ENCODE measurements at places on chromosomes 13 and 19. TPM values are rescaled to one million over a fixed set of nuclear protein-coding genes. Genes with fewer than 3 reads are reported as not detected.
A peak's percentile ranks its signal among the peaks of the same experiment; 100 is the strongest.

DNA sequence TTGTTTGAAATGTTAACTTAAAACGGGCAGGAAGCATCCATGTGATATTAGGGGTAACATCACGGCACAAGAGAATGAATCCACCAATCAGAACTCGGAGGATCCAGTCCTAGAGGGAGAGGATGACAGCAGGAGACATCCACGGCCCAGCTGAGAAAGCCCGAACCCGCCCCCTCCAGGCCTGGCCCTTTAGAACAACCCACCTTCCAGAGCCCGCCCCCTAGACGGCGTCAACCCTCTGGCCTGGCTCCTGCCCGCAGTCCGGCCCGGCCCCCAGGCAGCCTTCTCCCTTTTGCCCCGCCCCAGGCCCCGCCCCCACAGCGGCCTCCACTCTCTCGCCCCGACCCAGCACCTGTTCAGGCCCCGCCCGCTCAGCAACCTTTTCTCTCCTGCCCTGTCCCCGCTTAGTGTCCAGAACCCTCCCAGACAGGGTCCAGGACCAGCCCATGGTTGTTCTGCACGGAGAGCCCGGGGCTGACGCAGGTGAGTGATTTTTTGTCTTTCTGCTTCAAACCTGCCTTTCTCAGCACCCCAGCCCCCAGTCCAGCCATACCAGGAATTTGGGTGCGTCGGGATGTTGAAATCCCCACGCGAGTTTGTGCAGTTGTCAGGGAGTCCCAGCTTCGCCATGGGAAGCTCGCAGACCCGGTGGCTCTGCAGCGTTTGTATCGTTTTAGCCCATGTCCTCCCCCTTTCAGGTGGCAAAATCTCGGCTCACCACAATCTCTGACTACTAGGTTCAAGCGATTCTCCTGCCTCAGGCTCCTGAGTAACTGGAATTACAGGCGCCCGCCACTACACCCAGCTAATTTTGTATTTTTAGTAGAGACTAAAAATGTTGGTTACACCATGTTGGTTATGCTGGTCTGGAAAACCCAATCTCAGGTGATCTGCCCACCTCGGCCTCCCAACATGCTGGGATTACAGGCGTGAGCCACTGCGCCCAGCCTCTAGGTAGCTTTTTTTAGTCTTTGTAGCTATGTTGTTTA lies 16.1 kb downstream of the ZNF816 start:
- H3K27me3 ChIP-seq: no peaks in the 10 kb centered on the region
- no peak overlapping the region for H3K4me3 ChIP-seq
- H3K27ac ChIP-seq: no peak overlapping the region
- H3K4me1 ChIP-seq: no peaks in the 10 kb centered on the region
- H3K36me3 ChIP-seq: no peaks in the 10 kb centered on the region

- H3K4me3 ChIP-seq: no peak overlapping the region
- H3K36me3 ChIP-seq: no peaks in the 10 kb centered on the region
- H3K27ac ChIP-seq: no peak overlapping the region
- H3K4me1 ChIP-seq: no peaks in the 10 kb centered on the region
Measured at GRCh38 chr19:41577833-41578232, 1.9 kb downstream of the CEACAM21 start.

Gene NOVA2
- 2.2 TPM for total RNA-seq

DNA sequence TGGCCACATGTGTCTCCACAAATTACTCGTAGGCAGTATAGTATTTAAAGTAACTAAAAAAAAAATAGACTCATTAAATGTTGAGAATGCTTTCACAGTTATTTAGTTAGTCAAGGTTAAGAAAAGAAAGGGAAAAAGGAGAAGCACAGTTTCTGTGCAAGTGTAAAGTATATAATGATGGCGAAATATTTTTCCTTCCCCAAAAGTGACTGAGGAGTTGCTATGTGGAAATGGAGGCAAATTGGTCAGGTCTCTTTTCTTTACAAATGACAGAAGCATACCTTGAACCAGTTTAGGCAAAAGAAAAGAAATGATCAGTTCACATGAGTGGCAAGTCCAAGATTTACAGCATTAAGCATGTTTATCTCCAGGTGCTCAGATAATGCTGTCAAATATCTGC lies 18.0 kb downstream of the CSNK1A1L start:
- H3K27me3 ChIP-seq: no peaks in the 10 kb centered on the region
- no peaks in the 10 kb centered on the region for H3K4me1 ChIP-seq
- H3K27ac ChIP-seq: no peak overlapping the region

- H3K4me1 ChIP-seq: no peaks in the 10 kb centered on the region
- no peak overlapping the region for H3K27ac ChIP-seq
- H3K27me3 ChIP-seq: no peaks in the 10 kb centered on the region
- DNase-seq: no peak
- no peak overlapping the region for H3K4me3 ChIP-seq
- H3K36me3 ChIP-seq: no peaks in the 10 kb centered on the region
Measured at GRCh38 chr13:51342706-51343105, 3.2 kb downstream of the SERPINE3 start.

GRCh38 chr13:44298314-44298713 lies 75.3 kb upstream of the SERP2 start:
- no peaks in the 10 kb centered on the region for H3K27me3 ChIP-seq
- H3K36me3 ChIP-seq: no peaks in the 10 kb centered on the region
- H3K4me1 ChIP-seq: peaks cover 11% of the 10 kb centered on the region
- H3K27ac ChIP-seq: no peak overlapping the region

DNA sequence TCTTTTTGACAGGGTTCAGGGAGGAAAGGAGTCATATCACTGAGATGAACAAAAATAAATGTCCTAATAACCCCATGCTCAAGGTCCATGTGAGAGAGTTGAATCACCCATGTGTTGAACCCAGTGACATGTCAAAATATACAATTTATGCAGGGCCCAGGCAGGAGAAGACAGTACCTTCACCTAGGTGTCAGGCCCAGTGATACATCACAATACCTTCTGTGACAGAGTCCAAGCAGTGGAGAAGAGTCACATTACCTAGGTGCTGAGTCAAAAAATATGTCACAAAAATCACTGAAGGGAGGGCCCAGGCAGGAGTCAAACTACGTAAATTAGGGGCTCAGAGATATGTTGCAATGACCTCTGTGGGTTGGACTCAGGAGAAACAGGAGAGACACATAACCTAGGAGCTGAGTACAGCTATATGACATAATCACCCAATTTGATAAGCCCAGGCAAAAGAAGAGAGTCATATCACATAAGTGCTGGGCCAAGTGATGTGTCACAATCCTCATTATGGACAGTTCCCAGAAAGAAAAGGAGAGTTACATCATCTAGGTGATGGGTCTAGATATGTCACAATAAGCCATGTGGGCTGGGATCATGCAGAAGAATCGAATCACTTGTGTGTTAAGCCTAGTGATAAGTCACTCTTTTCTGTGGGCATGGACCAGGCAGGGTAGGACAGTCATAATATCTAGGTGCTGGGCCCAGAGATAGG lies 13.8 kb upstream of the ZNF724 start:
- H3K4me1 ChIP-seq: no peaks in the 10 kb centered on the region
- no peak overlapping the region for H3K4me3 ChIP-seq
- no peak for DNase-seq
- H3K36me3 ChIP-seq: no peaks in the 10 kb centered on the region
- no peak overlapping the region for H3K27ac ChIP-seq
- no peaks in the 10 kb centered on the region for H3K27me3 ChIP-seq

- H3K27me3 ChIP-seq: no peaks in the 10 kb centered on the region
- peaks cover 8% of the 10 kb centered on the region for H3K4me1 ChIP-seq
- no peak for DNase-seq
Measured at GRCh38 chr19:5803441-5803751, 1.5 kb upstream of the NRTN start.

- no peak overlapping the region for H3K27ac ChIP-seq
- DNase-seq: no peak
- H3K36me3 ChIP-seq: no peaks in the 10 kb centered on the region
- peaks cover 17% of the 10 kb centered on the region for H3K4me1 ChIP-seq
- H3K27me3 ChIP-seq: no peaks in the 10 kb centered on the region
- H3K4me3 ChIP-seq: no peak overlapping the region
Measured at GRCh38 chr13:110319774-110320509, 12.9 kb downstream of the COL4A2 start.

- DNase-seq: no peak
- H3K36me3 ChIP-seq: no peaks in the 10 kb centered on the region
- no peaks in the 10 kb centered on the region for H3K27me3 ChIP-seq
- no peak overlapping the region for H3K27ac ChIP-seq
- H3K4me3 ChIP-seq: no peak overlapping the region
Measured at GRCh38 chr13:66940113-66940512, 290.0 kb downstream of the PCDH9 start.

Gene MYDGF
- total RNA-seq: 28.6 TPM

- DNase-seq: no peak
- no peak overlapping the region for H3K27ac ChIP-seq
- no peak overlapping the region for H3K4me3 ChIP-seq
- H3K4me1 ChIP-seq: no peaks in the 10 kb centered on the region
Measured at GRCh38 chr13:99844421-99844820, 127.1 kb downstream of the ZIC5 start.

DNA sequence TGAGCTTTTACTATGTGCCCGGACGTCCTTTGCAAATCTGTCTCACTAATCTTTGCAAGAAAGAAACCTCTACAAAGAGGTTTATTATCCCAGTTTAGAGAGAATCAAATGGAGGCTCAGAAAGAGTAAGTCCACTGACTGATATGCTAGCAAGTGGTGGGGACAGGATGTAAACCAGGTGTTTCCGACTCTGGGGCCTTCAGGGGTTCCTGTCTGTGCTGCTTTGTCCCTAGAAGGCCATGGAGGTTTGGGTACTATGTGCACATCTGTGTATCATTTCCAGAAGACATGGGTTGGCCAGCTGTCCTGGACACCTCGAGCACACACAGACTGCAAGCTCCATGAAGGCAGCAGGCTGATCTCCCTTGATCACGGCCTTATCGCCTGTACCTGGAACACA lies 1.2 kb upstream of the KPTN start:
- no peak overlapping the region for H3K4me3 ChIP-seq
- no peaks in the 10 kb centered on the region for H3K36me3 ChIP-seq
- peaks cover 3% of the 10 kb centered on the region for H3K4me1 ChIP-seq
- no peak overlapping the region for H3K27ac ChIP-seq

DNA sequence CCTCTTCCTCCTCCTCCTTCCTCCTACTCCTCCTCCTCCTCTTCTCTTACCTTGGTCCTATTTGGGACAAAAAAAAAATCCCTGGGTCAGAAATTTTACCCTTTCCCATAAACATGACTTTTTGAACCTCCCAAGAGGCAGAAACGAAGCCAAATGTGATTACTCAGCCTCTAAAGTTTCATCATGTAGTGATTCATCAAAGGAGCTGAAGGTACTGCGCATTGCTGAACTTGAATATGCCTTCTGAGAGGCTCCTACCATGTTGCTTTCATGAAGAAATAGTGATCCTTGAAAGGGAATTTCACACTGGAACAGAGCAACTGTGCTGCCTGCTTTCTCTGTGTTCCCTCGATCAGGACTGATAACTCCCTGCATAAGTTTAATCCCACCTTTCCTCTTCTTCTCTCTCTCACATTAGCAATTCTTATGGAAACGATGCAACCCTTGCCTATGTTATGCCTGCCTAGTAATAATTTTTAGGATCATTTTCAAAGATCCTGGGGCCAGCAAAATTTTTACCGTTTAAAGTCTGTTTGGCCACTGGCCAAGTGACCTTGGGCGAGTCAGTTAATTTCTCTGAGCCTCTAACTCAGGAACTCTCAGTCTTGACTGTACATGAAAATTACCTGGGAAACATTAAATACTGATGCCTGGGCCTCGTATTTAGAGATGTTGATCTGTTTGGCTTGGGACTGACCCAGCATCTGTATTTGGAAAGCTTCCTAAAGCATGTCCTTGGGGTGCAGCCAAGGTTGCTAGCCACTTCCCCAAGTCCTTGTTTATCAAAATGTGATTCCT lies 149.5 kb downstream of the DCT start:
- H3K4me1 ChIP-seq: peaks cover 18% of the 10 kb centered on the region
- H3K36me3 ChIP-seq: no peaks in the 10 kb centered on the region
- H3K27me3 ChIP-seq: no peaks in the 10 kb centered on the region
- DNase-seq: peak; percentile 43
- H3K4me3 ChIP-seq: no peak overlapping the region

DNA sequence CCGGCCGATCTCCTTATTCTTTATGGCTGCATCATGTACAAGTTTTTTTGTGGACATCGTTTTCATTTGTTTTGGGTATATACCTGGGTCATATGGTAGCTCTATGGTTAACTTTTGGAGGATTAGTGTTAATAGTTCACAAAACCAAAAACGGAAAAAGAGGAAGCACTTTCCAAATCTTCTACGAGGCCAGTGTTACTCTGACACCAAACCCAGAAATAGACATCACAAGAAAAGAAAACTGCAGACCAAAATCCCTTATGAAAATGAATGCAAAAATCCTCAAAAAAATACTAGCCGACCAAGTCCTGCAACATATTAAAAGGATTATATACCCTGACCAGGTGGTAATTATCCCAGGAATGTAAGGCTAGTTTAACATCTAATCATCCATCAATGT lies 29.8 kb downstream of the ADGRE2 start:
- no peaks in the 10 kb centered on the region for H3K36me3 ChIP-seq
- no peaks in the 10 kb centered on the region for H3K27me3 ChIP-seq
- no peak overlapping the region for H3K27ac ChIP-seq
- DNase-seq: no peak
- no peak overlapping the region for H3K4me3 ChIP-seq
- no peaks in the 10 kb centered on the region for H3K4me1 ChIP-seq

DNA sequence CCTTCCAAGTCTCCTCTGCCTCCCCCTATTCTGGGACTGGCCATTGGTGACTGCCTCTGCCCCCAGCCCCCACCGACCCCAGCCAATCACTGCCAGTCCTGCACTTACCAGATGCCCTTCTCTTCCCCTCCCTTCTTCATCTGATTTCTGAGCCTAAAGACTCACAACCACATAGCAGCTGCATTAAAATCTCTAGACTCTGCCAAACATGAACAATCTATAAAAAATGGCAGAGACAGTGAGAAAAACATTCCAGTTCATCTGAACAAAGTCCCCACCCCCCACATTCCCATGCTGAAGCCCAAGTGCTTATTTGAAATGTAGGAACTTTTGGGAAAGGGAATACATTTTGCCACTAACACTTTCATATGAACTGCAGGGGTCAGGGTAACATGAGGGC lies 60.8 kb downstream of the KCTD12 start:
- no peak overlapping the region for H3K4me3 ChIP-seq
- no peaks in the 10 kb centered on the region for H3K36me3 ChIP-seq
- H3K27me3 ChIP-seq: no peaks in the 10 kb centered on the region
- no peak overlapping the region for H3K27ac ChIP-seq

Gene KLHL1
- not detected for total RNA-seq

GRCh38 chr19:41928221-41928683 lies at the start of gene ERFL:
ERFL (minus strand) TSS chr19:41928449; CDS start chr19:41912919, 15,530 bp downstream.
- no peak for DNase-seq
- H3K4me3 ChIP-seq: peak within 1 kb of the TSS; percentile 17
- no peak within 1 kb of the TSS for H3K27ac ChIP-seq
- no peaks in the 10 kb centered on the region for H3K36me3 ChIP-seq
- H3K27me3 ChIP-seq: no peaks in the 10 kb centered on the region

GRCh38 chr19:44698492-44699201 lies at the start of gene CEACAM16:
CEACAM16 (plus strand) TSS chr19:44699151; CDS start chr19:44701457, 2,306 bp downstream.
- H3K36me3 ChIP-seq: no peaks in the 10 kb centered on the region
- no peak within 1 kb of the TSS for H3K4me3 ChIP-seq
- H3K27ac ChIP-seq: no peak within 1 kb of the TSS
- no peaks in the 10 kb centered on the region for H3K4me1 ChIP-seq

GRCh38 chr19:40411125-40411842 lies 1.9 kb downstream of the PRX start:
- H3K36me3 ChIP-seq: no peaks in the 10 kb centered on the region
- DNase-seq: peak; percentile 15
- no peak overlapping the region for H3K4me3 ChIP-seq
- no peaks in the 10 kb centered on the region for H3K4me1 ChIP-seq

Gene SIGLEC12
- total RNA-seq: not detected

- H3K36me3 ChIP-seq: no peaks in the 10 kb centered on the region
- no peak for DNase-seq
- no peaks in the 10 kb centered on the region for H3K4me1 ChIP-seq
- H3K27ac ChIP-seq: no peak overlapping the region
- H3K27me3 ChIP-seq: no peaks in the 10 kb centered on the region
- H3K4me3 ChIP-seq: no peak overlapping the region
Measured at GRCh38 chr13:51856027-51856736, 5.6 kb upstream of the CCDC70 start.

- H3K27ac ChIP-seq: no peak overlapping the region
- no peaks in the 10 kb centered on the region for H3K27me3 ChIP-seq
Measured at GRCh38 chr13:66159511-66159910, 1070.6 kb downstream of the PCDH9 start.

Measured in ovary (tissue), 10 donors.